ENCODE measurements at places on chromosomes 7 and 10.

DNA sequence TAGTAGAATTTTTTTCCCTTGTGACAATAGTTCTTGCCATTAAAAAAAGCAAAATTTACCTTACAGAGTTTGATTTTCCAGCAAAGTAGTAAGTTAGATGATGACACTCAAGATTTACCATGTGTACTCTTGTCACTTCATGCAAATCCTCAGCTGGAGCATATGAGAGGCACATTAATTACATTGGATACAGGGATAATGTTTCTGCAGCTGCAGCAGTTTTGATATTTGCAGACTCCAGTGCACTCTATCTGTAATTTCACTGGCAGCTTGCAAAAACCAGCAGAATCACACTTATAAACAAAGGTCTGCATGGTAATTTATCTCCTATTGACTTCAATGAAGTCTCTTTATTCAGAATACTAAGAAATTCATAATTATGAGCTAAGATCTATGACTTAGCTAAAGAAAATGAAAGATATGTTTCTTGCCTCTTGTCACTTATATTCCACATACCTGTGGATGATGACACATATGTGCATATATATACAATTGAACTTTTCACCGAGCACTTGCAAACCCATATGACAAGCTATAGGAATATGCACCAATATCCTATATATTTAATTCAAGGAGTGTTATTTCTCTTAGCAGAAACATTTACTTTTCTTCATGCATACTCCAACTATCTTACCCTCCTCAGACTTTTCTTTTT, 530.6 kb downstream of the PHTF2 start:
- no peaks in the 10 kb centered on the region for H3K27me3 ChIP-seq
- no peaks in the 10 kb centered on the region for H3K36me3 ChIP-seq
- DNase-seq = no peak
- H3K4me1 ChIP-seq = no peaks in the 10 kb centered on the region

DNA sequence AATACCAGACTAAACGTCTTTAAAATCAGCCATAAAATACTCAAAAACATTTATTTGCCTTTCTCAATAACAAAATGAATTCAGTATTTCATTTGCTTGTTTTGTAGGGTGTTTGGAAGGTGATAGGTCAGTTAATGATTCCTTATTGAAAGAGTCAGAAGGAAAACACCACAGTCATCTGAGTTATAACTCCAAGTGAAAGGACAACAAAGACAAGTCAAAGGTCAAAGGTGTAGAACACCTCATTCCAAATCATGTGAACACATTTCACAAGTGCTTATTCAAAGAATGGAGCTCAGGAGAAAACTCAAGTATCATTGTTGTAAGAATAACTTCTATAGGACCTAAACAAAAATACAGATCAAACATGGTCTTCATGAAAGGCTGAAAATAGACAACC, 318.6 kb upstream of the PHF14 start:
- no peak overlapping the region for H3K27ac ChIP-seq
- no peak for DNase-seq
- peaks cover 2% of the 10 kb centered on the region for H3K27me3 ChIP-seq
- H3K4me3 ChIP-seq = no peak overlapping the region
- no peaks in the 10 kb centered on the region for H3K4me1 ChIP-seq
- no peaks in the 10 kb centered on the region for H3K36me3 ChIP-seq

GRCh38 chr10:110864662-110865140, 7.0 kb upstream of the PDCD4 start:
- H3K4me1 ChIP-seq = peaks cover 97% of the 10 kb centered on the region
- peak overlapping the region; percentile 97 for H3K27ac ChIP-seq
- no peak for DNase-seq
- H3K27me3 ChIP-seq = no peaks in the 10 kb centered on the region

DNA sequence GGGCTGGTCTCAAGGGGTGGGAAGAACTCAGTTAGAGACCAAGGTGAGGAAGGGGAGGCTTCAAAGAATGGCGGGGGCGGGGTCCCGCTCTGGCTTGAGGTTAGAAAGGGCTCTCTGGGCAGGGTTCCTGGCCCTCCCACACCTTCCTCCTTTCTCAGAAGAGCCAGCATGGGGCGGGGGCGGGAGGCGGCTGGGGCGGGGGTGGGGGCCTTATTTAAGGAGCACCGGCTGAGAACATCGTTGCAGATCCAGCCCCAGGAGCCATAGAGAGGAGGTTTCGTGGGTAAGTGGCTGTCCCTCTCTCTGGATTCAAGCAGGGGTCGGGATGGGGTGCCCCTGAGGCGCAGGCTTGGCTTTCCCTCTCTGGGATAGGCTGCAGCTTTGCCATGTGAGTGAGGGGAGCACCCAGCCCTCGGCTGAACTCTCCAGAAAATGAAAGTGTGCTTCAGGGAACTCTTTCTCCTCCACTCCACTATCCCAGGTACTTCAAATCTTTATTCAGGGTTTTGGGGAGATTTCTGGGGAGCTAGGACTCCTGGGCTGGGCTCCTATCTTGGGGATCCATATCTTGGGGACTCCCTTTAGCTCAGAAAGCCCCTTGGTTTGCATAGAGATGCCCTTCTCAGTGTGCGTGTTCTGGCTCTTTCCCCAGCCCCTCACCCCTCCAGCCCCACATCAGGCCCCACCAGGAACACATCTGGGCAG, 3.3 kb upstream of the CUEDC2 start:
- H3K27me3 ChIP-seq = no peaks in the 10 kb centered on the region
- peak overlapping the region; percentile 93 for H3K27ac ChIP-seq
- peak overlapping the region; percentile 79 for H3K4me3 ChIP-seq
- H3K36me3 ChIP-seq = peaks cover 38% of the 10 kb centered on the region
- peaks cover 55% of the 10 kb centered on the region for H3K4me1 ChIP-seq
- peak; percentile 68 for DNase-seq

- H3K27ac ChIP-seq = no peak overlapping the region
- H3K27me3 ChIP-seq = peaks cover 60% of the 10 kb centered on the region
- H3K4me1 ChIP-seq = no peaks in the 10 kb centered on the region
- DNase-seq = no peak
Observed at GRCh38 chr7:42843205-42843800, 68.6 kb downstream of the C7orf25 start.

- H3K27ac ChIP-seq = no peak overlapping the region
- H3K36me3 ChIP-seq = no peaks in the 10 kb centered on the region
- DNase-seq = no peak
- no peak overlapping the region for H3K4me3 ChIP-seq
- H3K4me1 ChIP-seq = peaks cover 4% of the 10 kb centered on the region
Observed at GRCh38 chr7:89238156-89238555, 442.6 kb upstream of the TEX47 start.

- H3K4me1 ChIP-seq = no peaks in the 10 kb centered on the region
- no peaks in the 10 kb centered on the region for H3K36me3 ChIP-seq
- no peak overlapping the region for H3K27ac ChIP-seq
- H3K27me3 ChIP-seq = no peaks in the 10 kb centered on the region
Observed at GRCh38 chr7:20227291-20227795, 10.2 kb upstream of the MACC1 start.

DNA sequence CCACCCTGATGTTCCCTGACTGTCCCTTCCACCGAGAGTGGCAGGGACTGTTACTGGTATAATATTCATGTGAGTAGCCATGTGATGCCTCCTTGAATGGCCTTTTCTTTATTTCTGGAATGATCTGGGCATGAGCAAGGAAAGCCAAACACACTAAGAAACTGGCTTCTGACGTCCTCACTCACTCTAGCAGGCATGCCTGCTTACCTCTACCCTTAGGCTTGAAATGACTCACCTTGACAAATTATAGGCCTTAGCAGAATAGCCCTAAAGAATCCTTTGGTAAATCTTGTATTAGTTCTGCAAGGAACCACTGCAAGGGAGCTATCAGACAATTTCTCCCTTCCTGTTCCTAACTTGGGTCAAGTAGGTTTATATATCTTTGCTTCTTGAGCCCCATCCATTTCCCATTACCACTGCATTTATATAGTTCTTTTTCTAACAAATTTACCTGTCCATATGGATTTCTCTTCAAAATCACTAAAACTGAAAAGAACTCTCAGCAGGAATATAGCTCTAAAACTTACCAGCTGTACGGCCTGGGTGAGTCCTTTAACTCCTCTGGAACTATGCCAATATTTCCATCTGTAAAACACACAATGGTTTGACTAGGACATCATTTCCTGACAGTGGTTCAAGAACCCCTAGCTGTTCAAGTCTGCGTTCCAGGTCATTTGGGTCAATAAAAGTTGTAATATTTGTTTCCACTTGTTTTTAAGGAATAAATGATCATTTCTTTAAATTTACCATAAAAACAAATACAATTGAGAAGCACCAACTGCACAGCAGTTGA, 13.0 kb upstream of the NDUFA5 start:
- no peak overlapping the region for H3K27ac ChIP-seq
- H3K27me3 ChIP-seq = peaks cover 4% of the 10 kb centered on the region
- DNase-seq = no peak
- no peaks in the 10 kb centered on the region for H3K36me3 ChIP-seq

DNA sequence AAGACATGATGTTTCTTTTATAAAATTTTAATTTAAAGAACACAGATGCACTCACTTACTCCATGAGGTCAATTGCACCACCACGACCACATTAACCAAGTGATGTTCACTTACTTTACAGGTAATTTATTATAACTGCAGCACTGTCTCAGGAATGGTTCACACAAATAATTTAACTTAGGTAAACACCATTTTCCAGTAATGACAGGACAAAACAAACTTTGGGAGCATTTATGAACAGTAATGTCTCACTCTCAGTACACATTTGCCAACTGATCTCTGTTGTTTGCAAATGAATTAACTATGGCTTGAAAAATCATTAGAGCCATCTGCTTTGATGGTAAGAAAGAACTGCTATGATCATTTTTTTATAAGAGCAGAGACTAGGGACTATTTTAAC, 150.4 kb downstream of the ETV1 start:
- H3K4me3 ChIP-seq = no peak overlapping the region
- no peak overlapping the region for H3K27ac ChIP-seq
- H3K27me3 ChIP-seq = no peaks in the 10 kb centered on the region
- no peak for DNase-seq

DNA sequence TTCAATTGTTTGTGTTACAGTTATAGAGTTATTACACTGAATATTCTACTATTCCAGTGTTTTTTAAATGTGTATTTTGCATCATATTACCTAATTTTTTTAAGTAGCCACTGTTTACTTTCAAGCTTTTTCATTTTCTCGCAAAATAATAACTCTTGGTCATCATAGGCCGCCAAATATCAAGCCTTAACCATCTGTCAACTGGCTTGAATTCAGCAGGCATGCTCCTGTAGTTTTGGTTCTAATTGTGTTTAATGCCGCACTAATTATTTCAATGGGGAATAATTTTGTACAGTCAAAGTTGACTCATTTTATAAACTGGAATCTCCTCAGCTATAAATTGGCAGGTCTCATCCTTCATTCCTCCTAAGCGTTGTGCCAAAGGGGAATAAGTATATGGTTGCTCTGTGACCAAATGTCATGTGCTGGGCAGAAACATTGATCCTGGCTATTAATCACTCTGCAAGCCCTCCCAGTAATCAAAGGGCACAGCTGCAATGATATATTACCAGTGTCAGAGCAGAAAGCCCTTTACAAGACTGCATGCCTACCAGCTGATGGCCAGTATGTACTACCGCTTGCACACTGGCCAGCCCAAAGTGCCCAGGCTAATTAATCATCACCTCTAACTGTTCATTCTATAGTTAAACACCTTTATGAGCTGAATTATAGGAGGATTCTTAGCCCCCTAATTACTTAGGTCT, 74.8 kb downstream of the SKAP2 start:
- H3K27ac ChIP-seq = no peak overlapping the region
- H3K4me3 ChIP-seq = no peak overlapping the region
- DNase-seq = no peak

DNA sequence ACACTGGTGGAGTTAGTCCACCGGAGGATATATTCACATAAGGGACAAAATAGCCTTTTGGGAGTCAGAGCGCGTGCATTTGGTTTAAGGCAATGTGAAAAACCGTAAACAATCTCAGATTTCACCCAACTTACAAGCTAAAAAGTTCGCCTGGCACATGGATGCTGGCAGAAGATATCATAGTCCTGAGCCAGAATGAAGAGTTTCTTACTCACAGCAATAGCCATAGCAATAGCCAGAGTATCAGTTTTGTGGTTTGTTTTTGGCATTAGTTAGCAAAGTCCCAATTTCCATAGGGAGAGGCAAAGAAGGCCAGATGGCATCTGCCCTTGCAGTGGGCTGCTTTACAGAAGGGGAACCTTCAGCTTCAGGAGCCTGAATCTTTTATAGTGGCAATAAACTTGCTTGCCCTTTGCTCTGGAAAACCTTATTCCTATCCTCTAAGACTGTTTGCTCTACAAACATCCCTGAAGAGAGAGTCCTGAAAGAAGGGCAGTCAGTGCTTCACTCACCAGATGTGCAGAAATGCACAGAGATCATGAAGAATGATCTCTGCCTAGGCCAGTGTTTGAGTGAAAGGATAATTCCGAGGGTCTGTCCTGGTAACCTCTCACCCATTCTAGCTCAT, 28.7 kb upstream of the RSBN1L start:
- no peak overlapping the region for H3K4me3 ChIP-seq
- H3K4me1 ChIP-seq = no peaks in the 10 kb centered on the region
- no peaks in the 10 kb centered on the region for H3K27me3 ChIP-seq
- no peaks in the 10 kb centered on the region for H3K36me3 ChIP-seq
- no peak for DNase-seq

- peaks cover 68% of the 10 kb centered on the region for H3K4me1 ChIP-seq
- H3K27ac ChIP-seq = peak overlapping the region; percentile 89
- peaks cover 59% of the 10 kb centered on the region for H3K36me3 ChIP-seq
- peak overlapping the region; percentile 38 for H3K4me3 ChIP-seq
- DNase-seq = peak; percentile 48
Observed at GRCh38 chr10:100508691-100509150, 10.9 kb downstream of the SEC31B start.

- no peak overlapping the region for H3K4me3 ChIP-seq
- H3K27ac ChIP-seq = no peak overlapping the region
- no peak for DNase-seq
- H3K36me3 ChIP-seq = peaks cover 57% of the 10 kb centered on the region
- H3K27me3 ChIP-seq = no peaks in the 10 kb centered on the region
Observed at GRCh38 chr7:111521660-111522059, 40.6 kb downstream of the IMMP2L start.

- H3K27me3 ChIP-seq = peaks cover 10% of the 10 kb centered on the region
- no peak overlapping the region for H3K4me3 ChIP-seq
- H3K36me3 ChIP-seq = no peaks in the 10 kb centered on the region
- no peak overlapping the region for H3K27ac ChIP-seq
Observed at GRCh38 chr7:93715234-93715633, 140.7 kb upstream of the CALCR start.

DNA sequence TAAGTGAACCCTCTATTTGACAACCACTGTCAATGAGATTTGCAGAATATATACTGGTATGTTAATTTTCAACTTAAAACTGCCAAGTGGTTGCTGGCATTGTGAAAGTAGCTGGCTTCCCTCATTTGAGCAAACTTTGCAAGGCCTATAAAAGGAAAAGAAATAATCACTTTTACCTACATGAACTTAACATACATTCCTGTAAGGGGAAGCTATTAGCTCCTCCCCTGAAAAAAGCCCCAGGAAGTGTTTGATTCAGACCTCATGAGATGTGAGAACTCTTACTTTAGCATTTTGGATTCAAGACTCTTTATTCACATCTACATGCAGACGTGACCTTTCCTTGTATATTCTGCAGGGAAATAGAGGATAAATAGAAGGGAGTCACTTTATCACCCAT, 175.6 kb downstream of the OTUD1 start:
- H3K27me3 ChIP-seq = no peaks in the 10 kb centered on the region
- H3K27ac ChIP-seq = no peak overlapping the region
- H3K36me3 ChIP-seq = no peaks in the 10 kb centered on the region
- H3K4me3 ChIP-seq = no peak overlapping the region
- DNase-seq = no peak

- no peaks in the 10 kb centered on the region for H3K36me3 ChIP-seq
- no peak overlapping the region for H3K27ac ChIP-seq
- H3K27me3 ChIP-seq = no peaks in the 10 kb centered on the region
- no peak overlapping the region for H3K4me3 ChIP-seq
Observed at GRCh38 chr10:35399414-35400009, 63.2 kb downstream of the CCNY start.

Measured in activated T-cell treated with anti-CD3 and anti-CD28 coated beads, Interleukin-2, amount 50 U/mL, for 24 hours (primary cell).